ENCODE measurements at places on chromosomes 13 and 19. TPM values are rescaled to one million over a fixed set of nuclear protein-coding genes. Genes with fewer than 3 reads are reported as not detected.

FGF9 gene
- 10.9 TPM for polyA plus RNA-seq

ADGRE3 gene
- not detected for polyA plus RNA-seq

CGB8 gene
- polyA plus RNA-seq, result not detected

- DNase-seq, result no peak
Measured at GRCh38 chr19:55670280-55671053, 4.6 kb upstream of the EPN1 start.

DNA sequence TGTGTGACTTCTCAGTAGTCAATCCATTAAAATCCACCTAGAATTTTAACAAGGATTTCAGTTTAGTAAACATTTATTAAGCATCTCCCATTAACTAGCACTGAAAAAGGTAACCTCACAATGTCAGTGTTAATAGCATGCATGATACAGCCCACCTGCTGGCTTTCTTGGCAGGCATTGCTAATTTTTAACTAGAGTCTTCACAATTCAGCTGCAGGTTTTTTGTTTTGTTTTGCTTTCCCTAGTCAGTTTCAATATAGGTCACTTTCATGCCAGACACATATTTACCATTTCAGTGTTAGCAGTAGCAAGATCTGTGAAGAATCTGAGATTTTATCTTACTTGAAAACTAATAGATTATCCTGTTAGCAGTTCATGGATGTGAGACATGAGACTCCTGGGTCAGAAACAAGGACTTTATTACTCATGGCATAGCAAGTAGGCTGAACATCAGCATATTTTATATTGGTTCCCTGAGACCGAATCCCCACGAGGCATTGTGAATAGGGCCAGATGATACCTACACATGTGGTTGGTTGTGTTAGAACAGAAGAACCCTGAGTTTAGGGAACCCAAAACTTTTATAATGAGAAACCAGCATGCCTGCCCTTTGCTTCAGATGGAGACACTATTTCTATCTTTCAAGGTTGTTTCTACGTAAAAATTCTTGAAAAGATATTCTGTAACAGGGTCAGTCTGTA is 198.0 kb upstream of the HTR2A start:
- DNase-seq, result no peak

DNA sequence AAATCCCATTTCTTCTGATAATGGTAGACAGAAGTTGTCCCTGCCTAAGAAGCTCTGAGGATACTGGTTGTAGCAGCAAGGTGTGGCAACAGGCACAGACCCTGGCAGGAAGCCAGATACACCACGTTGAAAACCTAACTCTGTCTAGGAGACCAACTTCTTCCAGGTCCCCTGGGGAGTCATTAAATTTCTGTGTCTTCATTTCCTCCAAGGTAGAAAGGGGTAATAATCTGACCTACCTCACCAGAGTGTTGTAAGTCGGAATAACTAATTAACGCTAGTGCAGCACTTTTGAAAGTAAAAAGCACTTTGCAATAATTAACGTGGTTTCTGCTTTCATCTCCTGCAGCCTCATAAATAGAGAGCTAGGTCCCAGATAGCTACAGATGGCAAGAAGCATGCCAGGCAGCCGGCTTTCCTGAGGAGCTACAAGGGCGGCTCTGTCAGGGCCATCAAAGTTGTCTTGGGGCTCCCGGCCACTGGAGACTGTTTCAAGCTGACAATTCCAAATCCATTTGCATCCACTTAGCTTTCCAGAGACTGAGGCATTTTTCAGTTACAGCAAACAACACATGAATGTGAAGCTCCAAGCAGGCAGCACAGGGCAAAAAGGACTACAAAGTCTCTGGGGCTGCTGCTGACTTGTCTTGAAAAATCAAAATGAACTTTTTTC is 176.2 kb downstream of the FOXO1 start:
- no peak for DNase-seq

GRCh38 chr13:37369616-37370015 is 229.0 kb downstream of the POSTN start:
- no peak for DNase-seq

GRCh38 chr13:30418717-30419459 is 3.4 kb upstream of the UBE2L5 start:
- no peak for DNase-seq

DNA sequence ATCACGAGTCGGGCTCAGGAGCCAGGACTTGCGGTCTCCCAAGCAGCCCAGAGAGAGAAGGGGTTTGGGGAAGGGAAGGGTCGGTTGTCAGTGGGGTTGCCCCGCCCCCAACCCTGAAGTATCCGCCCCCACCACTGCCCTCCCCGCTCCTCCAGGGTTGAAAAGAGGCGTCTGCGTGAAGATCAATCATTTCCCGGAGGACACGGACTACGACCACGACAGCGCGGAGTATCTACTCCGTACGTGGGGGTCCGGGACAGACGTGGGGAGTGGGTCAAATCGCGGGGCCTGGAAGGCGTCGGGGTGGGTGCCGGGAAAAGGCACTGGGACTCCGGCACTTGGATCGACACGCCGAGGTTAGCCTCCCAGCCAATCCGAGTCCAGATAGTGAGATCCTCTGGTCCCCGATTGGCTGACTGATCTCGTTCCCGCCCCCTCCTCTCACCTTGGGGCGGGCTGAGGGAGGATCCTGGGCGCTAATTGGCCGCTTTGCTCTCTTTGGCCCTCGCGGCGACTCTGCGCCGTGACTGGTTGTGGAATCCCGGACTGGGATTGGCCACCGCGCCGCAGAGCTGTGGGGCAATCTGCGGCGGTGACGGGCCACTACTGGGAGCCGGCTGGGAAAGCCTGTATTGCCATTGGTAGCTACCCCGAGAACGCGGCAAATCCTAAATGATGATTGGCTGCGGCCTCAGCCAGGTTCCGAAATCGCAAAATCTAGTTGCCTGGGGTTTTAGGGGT is 13.3 kb upstream of the CACNG6 start:
- no peak for DNase-seq
